ENCODE measurements at places on chromosomes 12 and 14.

GRCh38 chr14:52455291-52456088 lies 96.8 kb downstream of the TXNDC16 start:
- no peak for DNase-seq

- no peak for DNase-seq
Observed at GRCh38 chr12:12892681-12893141, 1.3 kb downstream of the GPRC5A start.

DNA sequence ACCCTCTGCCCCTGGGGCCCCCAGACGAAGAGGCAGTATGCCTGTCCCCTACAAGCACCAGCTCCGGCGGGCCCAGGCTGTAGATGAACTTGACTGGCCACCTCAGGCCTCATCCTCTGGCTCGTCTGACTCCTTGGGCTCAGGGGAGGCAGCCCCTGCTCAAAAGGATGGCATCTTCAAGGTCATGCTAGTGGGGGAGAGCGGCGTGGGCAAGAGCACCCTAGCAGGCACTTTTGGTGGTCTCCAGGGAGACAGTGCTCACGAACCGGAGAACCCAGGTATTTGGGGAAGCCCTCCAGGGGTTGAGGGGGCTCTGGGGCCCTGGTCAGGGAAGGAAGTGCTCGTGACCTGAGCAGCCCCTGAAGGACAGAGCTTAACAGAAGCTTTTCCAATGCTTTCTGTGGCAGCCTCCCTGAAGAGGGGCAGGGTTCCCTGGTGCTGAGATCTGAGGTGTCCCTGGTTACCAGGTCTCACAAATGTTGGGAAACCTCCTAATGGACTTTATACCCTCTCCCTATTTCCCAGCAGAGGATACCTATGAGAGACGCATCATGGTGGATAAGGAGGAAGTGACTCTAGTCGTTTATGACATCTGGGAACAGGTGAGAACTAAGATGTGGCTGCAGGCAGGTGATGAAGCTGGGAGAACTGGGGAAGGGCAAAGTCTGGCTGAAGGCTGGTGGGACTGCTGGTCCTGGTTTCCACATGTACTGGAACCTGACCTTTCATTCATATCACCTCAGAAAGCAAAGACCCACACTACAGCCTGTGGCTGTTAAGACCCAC lies 1.9 kb downstream of the REM2 start:
- no peak for DNase-seq

DNA sequence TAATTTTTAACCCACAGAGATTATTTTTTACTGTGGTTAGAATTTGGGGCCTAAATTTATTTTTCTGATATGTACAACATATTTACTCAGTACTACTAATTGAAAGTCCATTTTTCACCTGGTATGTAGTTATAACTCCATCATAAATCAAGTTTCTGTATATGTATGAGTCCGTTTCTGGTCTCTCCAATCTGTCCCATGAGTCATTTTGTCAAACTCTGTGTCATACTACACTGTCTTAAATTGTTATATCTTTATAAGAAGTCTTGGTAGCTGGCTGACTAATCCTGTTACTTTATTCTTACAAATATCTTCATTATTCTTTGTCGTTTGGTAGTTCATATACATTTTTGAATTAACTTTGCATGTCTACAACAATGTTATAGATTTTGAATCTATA lies 344.0 kb downstream of the PDZRN4 start:
- no peak for DNase-seq

DNA sequence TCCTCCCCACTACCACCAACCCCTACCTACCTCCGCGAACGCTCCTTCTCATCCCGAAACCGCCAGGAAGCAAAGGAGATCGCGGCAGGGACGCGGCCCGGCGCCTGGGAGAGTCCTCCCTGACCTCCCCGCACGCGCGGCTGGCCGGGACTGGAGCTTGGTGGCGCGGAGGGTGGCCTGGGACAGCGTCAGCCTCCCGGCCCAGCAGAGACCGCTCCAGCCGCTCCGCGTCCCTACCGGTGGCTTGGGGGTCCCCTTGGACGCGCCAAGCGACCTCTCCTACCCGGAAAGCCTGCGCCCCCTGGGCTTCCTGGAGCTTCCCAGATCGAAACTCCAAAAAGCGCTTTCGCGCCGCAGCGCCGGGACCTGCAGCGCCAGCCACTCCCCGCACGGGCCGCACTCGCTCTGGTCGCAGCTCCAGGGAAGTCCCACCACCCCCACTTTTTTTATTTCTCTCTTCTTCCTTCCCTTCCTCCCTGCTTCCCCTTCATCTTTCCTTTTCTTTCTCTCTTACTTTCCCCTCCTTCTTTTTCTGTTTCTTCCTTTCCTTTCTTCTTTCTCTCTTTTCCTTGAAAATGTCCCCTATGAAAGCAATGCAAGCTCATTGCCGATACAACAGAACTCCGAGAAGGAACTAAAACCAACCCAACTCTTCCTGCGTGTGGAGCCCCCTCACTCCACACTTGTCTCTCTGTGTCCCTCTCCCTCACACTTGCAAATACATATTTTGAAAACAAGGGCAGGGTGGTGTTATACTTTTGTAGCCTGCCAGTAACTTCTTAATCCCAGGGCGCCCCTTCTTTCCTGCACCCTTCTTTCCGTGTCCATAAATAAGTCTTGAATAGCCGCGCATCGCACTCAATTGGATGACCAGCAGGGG lies 3.8 kb downstream of the DIO3 start:
- no peak for DNase-seq

Measured in inflammatory macrophage treated with lipopolysaccharide for 1 hour (primary cell).